T-helper 2 cell treated with Interferon-gamma antibody and Interleukin-4, amounts not matched to agents 5 μg/mL and 100 μg/mL, for 36 hours (primary cell): ENCODE measurements at places on chromosomes 3 and 15.
A peak's percentile ranks its signal among the peaks of the same experiment; 100 is the strongest.

GRCh38 chr3:8984081-8984480 is 20.8 kb upstream of the RAD18 start:
- H3K4me3 ChIP-seq: no peak overlapping the region
- no peaks in the 10 kb centered on the region for H3K36me3 ChIP-seq
- no peak overlapping the region for H3K27ac ChIP-seq
- H3K27me3 ChIP-seq: peaks cover 8% of the 10 kb centered on the region

DNA sequence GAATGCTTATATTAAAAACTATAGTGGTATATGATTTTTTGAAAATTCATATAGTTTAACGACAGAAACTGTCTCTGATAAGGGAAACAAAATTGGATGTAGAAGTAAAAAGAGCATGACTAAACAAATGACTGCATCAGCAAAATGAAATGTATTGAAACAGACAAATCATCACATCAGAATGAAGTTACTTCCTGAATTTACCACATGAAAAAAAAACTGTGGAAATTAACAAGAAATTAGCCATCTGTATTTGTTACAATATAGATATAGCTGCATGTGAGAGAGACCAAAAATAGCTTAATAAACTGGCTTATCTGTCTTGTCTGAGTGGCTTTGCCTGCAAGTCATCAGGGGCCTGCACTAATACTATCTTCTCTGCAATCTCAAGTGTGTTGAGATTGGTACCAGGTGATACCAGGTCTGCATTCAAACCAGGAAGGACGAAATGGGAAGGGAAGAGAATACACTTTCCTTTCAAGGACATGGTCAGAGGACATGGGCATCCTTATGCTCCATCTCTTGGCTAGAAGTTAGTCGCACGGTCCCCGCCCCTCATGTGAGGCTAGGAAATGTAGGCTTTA is 388.7 kb downstream of the GRM7 start:
- H3K27ac ChIP-seq: no peak overlapping the region
- H3K36me3 ChIP-seq: no peaks in the 10 kb centered on the region
- H3K4me3 ChIP-seq: no peak overlapping the region
- no peaks in the 10 kb centered on the region for H3K27me3 ChIP-seq
- H3K4me1 ChIP-seq: no peaks in the 10 kb centered on the region

DNA sequence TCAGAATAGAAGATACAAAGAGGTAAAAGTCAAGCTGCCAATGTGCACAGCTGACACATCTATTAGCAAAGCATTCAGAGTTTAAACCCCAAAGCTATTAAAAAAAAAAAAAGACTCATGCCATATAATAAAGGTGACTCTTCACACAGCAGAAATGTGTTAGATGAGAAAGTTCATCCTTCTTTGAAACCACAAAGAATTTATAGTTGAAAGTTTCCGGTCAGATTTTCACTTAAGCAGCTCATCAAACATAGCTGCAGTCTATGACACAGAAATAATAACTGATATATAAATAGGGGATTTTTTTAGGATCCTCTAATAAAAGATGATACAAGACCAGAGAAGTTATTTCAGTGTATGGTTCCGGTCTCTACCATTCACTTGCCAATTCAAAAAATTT is 76.6 kb downstream of the WWTR1 start:
- H3K36me3 ChIP-seq: no peaks in the 10 kb centered on the region
- peaks cover 34% of the 10 kb centered on the region for H3K4me1 ChIP-seq
- no peak for DNase-seq
- H3K4me3 ChIP-seq: peak overlapping the region; percentile 3

DNA sequence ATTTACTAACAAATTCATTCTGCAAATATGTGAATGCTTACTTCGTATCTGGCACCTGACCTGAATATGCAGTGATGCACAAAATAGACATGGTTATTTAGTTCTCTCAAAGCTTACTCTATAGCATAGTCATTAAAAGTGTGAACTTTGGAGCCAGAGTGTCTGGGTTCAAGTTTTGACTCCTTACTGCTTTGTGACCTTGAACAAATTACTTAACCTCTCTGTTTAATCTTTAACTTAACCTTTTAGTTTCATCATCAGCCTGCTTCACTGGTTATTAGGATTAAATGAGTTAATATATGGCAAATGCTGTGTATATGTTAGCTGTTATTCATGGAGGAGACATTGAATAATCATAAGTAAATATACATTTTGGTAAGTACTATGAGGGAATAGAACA is 12.1 kb upstream of the MGA start:
- H3K4me3 ChIP-seq: no peak overlapping the region
- no peaks in the 10 kb centered on the region for H3K36me3 ChIP-seq
- no peak overlapping the region for H3K27ac ChIP-seq

- H3K27me3 ChIP-seq: no peaks in the 10 kb centered on the region
- H3K4me3 ChIP-seq: no peak overlapping the region
- DNase-seq: no peak
- no peaks in the 10 kb centered on the region for H3K36me3 ChIP-seq
- H3K4me1 ChIP-seq: peaks cover 42% of the 10 kb centered on the region
- H3K27ac ChIP-seq: no peak overlapping the region
These were observed 230.6 kb upstream of the CTNNB1 start for GRCh38 chr3:40968666-40969065.

- no peak overlapping the region for H3K27ac ChIP-seq
- no peaks in the 10 kb centered on the region for H3K27me3 ChIP-seq
- H3K4me1 ChIP-seq: no peaks in the 10 kb centered on the region
- H3K36me3 ChIP-seq: no peaks in the 10 kb centered on the region
These were observed 378.5 kb downstream of the DIPK2A start for GRCh38 chr3:144350125-144350524.

GRCh38 chr3:58333206-58334012 is 717 bp downstream of the PXK start:
- peaks cover 11% of the 10 kb centered on the region for H3K36me3 ChIP-seq
- H3K27ac ChIP-seq: peak overlapping the region; percentile 97
- H3K4me3 ChIP-seq: peak overlapping the region; percentile 99
- H3K4me1 ChIP-seq: peaks cover 34% of the 10 kb centered on the region

- H3K27ac ChIP-seq: no peak overlapping the region
- peaks cover 3% of the 10 kb centered on the region for H3K4me1 ChIP-seq
- H3K4me3 ChIP-seq: no peak overlapping the region
- no peak for DNase-seq
- H3K27me3 ChIP-seq: no peaks in the 10 kb centered on the region
- H3K36me3 ChIP-seq: peaks cover 8% of the 10 kb centered on the region
These were observed 28.7 kb upstream of the TP63 start for GRCh38 chr3:189602471-189602870.

DNA sequence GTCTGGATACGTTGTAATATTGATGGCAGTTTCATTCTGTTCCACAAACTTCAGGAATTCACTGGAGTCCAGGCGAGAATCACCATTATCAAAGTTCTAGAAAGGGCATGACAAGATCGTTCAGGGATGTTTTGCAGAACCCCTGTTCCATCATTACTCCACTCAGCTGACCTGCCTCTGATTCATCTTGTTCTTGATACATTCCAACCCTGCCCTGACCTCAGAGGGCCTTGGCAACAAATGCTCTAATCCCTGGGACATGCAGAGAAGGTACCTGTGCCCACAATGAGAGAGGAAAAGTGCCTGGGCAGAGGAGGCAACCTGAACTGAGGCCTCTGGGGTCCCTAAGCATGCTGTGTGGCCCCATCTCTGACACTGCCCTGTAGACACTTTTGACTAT is 45.9 kb downstream of the FSTL1 start:
- no peaks in the 10 kb centered on the region for H3K27me3 ChIP-seq
- H3K27ac ChIP-seq: no peak overlapping the region
- H3K36me3 ChIP-seq: no peaks in the 10 kb centered on the region

- H3K36me3 ChIP-seq: peaks cover 29% of the 10 kb centered on the region
- H3K27me3 ChIP-seq: no peaks in the 10 kb centered on the region
- peaks cover 17% of the 10 kb centered on the region for H3K4me1 ChIP-seq
- no peak for DNase-seq
- peak overlapping the region; percentile 59 for H3K27ac ChIP-seq
- H3K4me3 ChIP-seq: no peak overlapping the region
These were observed 7.8 kb downstream of the MFSD1 start for GRCh38 chr3:158809642-158810041.

GRCh38 chr15:69962561-69962960 is 135.2 kb downstream of the TLE3 start:
- no peak overlapping the region for H3K4me3 ChIP-seq
- peaks cover 26% of the 10 kb centered on the region for H3K27me3 ChIP-seq
- no peak overlapping the region for H3K27ac ChIP-seq
- H3K36me3 ChIP-seq: no peaks in the 10 kb centered on the region
- no peaks in the 10 kb centered on the region for H3K4me1 ChIP-seq
- no peak for DNase-seq

DNA sequence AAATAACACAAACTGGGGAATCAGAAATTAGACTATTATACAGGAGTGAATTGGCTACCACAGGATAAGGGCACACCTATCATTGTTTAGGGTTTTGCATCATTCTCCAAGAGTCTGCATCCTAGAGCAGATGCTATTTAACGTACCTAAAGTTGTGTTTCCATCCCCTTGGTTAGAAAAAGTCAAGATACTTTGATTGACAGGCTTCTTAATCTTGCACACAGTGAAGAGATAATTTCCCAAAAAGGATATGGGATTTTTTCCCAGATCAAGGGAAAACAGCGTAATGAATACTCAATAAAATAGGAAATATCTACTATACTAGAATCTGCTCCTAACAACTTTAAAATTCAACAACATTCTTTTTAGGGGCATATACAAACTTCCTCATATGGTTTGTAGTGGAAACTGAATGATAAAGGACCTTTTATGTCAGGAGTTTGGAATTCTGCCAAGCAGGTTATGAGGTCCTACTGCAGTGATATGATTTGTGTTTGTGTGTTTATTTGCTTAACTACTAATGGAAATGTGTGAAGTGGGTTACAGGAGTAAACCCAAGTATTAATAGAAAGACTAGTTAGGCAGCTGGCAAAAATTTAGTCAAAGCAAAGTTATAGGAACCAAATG is 124.1 kb upstream of the MME start:
- no peaks in the 10 kb centered on the region for H3K36me3 ChIP-seq
- H3K4me1 ChIP-seq: no peaks in the 10 kb centered on the region
- H3K27ac ChIP-seq: no peak overlapping the region

- peak overlapping the region; percentile 54 for H3K4me3 ChIP-seq
These were observed 104.8 kb upstream of the HERC1 start for GRCh38 chr15:63938486-63939061.

- H3K27me3 ChIP-seq: peaks cover 2% of the 10 kb centered on the region
- no peak overlapping the region for H3K27ac ChIP-seq
- H3K4me3 ChIP-seq: no peak overlapping the region
- no peaks in the 10 kb centered on the region for H3K4me1 ChIP-seq
- no peak for DNase-seq
- H3K36me3 ChIP-seq: no peaks in the 10 kb centered on the region
These were observed 30.6 kb upstream of the PIAS1 start for GRCh38 chr15:68023307-68024101.

GRCh38 chr3:187021748-187022402 is 91.5 kb downstream of the ST6GAL1 start:
- no peak overlapping the region for H3K4me3 ChIP-seq
- peak overlapping the region; percentile 62 for H3K27ac ChIP-seq
- H3K36me3 ChIP-seq: peaks cover 48% of the 10 kb centered on the region
- H3K4me1 ChIP-seq: peaks cover 50% of the 10 kb centered on the region
- DNase-seq: peak; percentile 2

GRCh38 chr3:81760924-81761903 is at the start of gene GBE1:
Gene GBE1 (minus strand): TSS chr3:81761645. CDS start chr3:81761517, 128 bp downstream.
- H3K36me3 ChIP-seq: peaks cover 43% of the 10 kb centered on the region
- H3K27me3 ChIP-seq: no peaks in the 10 kb centered on the region
- peak within 1 kb of the TSS; percentile 97 for H3K27ac ChIP-seq
- DNase-seq: peak; percentile 92

GRCh38 chr3:129624347-129625071 is 18.0 kb upstream of the PLXND1 start:
- no peak for DNase-seq
- H3K4me1 ChIP-seq: peaks cover 15% of the 10 kb centered on the region
- no peaks in the 10 kb centered on the region for H3K27me3 ChIP-seq
- H3K4me3 ChIP-seq: no peak overlapping the region
- no peaks in the 10 kb centered on the region for H3K36me3 ChIP-seq

DNA sequence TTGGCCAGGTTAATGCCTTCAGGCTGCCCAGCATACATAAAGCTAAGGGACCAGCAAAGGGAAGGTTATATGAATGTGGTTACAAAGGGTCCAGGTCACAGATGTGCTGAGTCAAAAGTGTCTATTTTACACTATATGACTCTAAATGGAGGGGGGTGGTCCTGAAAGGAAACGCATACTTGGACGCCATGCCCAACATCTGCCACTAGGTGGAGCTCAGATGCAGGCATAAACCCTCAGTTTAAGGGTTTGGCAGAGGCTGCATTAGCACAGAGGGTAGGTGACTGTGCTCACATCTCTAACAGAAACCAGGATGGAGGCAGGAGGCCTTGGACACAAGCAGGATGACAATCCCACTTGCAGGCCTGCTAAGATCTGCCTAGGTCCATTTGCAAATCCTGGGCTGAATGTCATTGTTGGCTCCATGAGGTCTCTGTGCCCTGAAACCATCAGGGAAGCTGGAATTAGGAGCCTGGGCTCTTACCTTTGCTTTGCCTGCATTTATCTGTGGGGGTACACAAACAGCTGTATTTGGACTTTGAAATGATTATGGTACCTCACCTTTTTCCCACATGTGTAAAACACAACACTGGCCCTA is 55.8 kb downstream of the ZNF621 start:
- H3K36me3 ChIP-seq: no peaks in the 10 kb centered on the region
- H3K27ac ChIP-seq: no peak overlapping the region
- H3K27me3 ChIP-seq: peaks cover 4% of the 10 kb centered on the region

GRCh38 chr3:102092617-102093466 is 243.5 kb downstream of the NFKBIZ start:
- no peaks in the 10 kb centered on the region for H3K36me3 ChIP-seq
- peaks cover 45% of the 10 kb centered on the region for H3K4me1 ChIP-seq
- peak; percentile 61 for DNase-seq
- H3K27ac ChIP-seq: peak overlapping the region; percentile 83

GRCh38 chr15:49848282-49848724 is 227.5 kb downstream of the DTWD1 start:
- H3K4me1 ChIP-seq: no peaks in the 10 kb centered on the region
- DNase-seq: no peak
- no peak overlapping the region for H3K27ac ChIP-seq
- H3K36me3 ChIP-seq: peaks cover 35% of the 10 kb centered on the region
- no peaks in the 10 kb centered on the region for H3K27me3 ChIP-seq
- H3K4me3 ChIP-seq: no peak overlapping the region

DNA sequence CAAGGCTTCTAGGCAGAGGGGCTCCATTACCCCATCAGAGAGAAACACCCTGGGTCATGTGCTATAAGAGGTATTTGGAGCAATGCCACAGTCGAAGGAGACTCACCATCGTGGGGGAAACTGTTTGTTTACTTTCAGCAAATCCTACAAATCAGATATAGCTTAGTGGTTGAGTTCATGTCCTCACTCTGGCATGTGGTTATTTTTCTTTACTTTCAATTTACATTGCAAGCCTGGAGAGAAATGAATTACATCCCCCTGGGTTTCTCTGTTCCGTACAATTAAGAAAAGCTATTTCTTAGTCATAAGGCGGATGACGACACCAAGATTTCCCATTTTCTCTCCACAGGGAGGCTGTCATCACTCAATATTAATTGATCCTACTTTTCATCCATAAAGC is 36.9 kb downstream of the RFTN1 start:
- DNase-seq: no peak
- H3K4me1 ChIP-seq: peaks cover 45% of the 10 kb centered on the region
- H3K4me3 ChIP-seq: peak overlapping the region; percentile 55
- H3K27ac ChIP-seq: peak overlapping the region; percentile 40
- no peaks in the 10 kb centered on the region for H3K27me3 ChIP-seq
